ENCODE measurements at places on chromosomes 2 and 18. TPM values are rescaled to one million over a fixed set of nuclear protein-coding genes. Genes with fewer than 3 reads are reported as not detected.

Gene LRRC30
- not detected for total RNA-seq

Gene NUP35
- total RNA-seq, result 25.3 TPM

Gene ECEL1
- total RNA-seq, result not detected

Gene DSC3
- total RNA-seq, result 0.04 TPM

Gene ACOXL
- under 0.01 TPM for total RNA-seq

Gene CNTNAP5
- total RNA-seq, result not detected
